Calu3 (cell line): ENCODE measurements at places on chromosomes 6 and 20. TPM values are rescaled to one million over a fixed set of nuclear protein-coding genes. Genes with fewer than 3 reads are reported as not detected.

The NHLRC1 gene
- 0.92 and 1.1 TPM in 2 replicates for total RNA-seq

The NHSL1 gene
- 26.6 and 26.8 TPM in 2 replicates for total RNA-seq

The HCRTR2 gene
- not detected in 2 replicates for total RNA-seq

The PSORS1C2 gene
- not detected in 2 replicates for total RNA-seq

The SLC17A1 gene
- not detected in 2 replicates for total RNA-seq

The COL9A1 gene
- not detected in 2 replicates for total RNA-seq

The SLC13A3 gene
- 0.49 TPM in 1 of 2 replicates, not detected in the other for total RNA-seq
